Naive thymus-derived CD8-positive, alpha-beta T cell (primary cell): ENCODE measurements at places on chromosomes 5 and 9. TPM values are rescaled to one million over a fixed set of nuclear protein-coding genes. Genes with fewer than 3 reads are reported as not detected.

- no peaks in the 10 kb centered on the region for H3K27me3 ChIP-seq
- no peaks in the 10 kb centered on the region for H3K36me3 ChIP-seq
- H3K27ac ChIP-seq = no peak overlapping the region
- no peak for DNase-seq
These were observed 41.6 kb downstream of the PRELID2 start for GRCh38 chr5:145793574-145793973.

GRCh38 chr5:155008669-155009068, 4.9 kb upstream of the KIF4B start:
- no peak overlapping the region for H3K4me3 ChIP-seq
- H3K27me3 ChIP-seq = peaks cover 9% of the 10 kb centered on the region
- H3K4me1 ChIP-seq = no peaks in the 10 kb centered on the region
- H3K27ac ChIP-seq = no peak overlapping the region
- no peaks in the 10 kb centered on the region for H3K36me3 ChIP-seq

- H3K36me3 ChIP-seq = peaks cover 8% of the 10 kb centered on the region
- H3K27me3 ChIP-seq = no peaks in the 10 kb centered on the region
- no peak overlapping the region for H3K27ac ChIP-seq
- peaks cover 43% of the 10 kb centered on the region for H3K4me1 ChIP-seq
- H3K4me3 ChIP-seq = no peak overlapping the region
- DNase-seq = no peak
These were observed 40.0 kb downstream of the HRH2 start for GRCh38 chr5:175697846-175698245.

- peaks cover 21% of the 10 kb centered on the region for H3K27me3 ChIP-seq
- no peak overlapping the region for H3K27ac ChIP-seq
- H3K4me3 ChIP-seq = no peak overlapping the region
- H3K4me1 ChIP-seq = no peaks in the 10 kb centered on the region
- no peaks in the 10 kb centered on the region for H3K36me3 ChIP-seq
These were observed 2.0 kb downstream of the DAB2 start for GRCh38 chr5:39422728-39423285.

DNA sequence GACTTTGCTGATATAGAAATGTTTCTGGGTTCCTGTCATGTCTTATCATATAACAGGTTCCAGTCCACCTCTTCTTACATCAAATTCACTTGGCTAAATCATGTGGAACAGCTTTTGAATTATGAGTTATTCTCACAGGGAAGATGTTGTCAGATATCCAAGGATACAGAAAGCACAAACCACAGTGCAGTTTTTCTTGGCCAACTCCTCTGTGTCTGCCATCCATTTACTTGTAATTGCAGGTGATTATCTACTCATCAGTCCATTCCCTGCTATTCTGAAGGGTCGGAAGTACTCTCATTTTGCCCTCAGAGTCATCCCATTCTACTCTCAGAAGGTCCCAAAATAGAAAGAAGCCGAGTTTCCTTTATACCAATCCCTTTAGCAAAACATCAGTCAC, 10.0 kb downstream of the MARCHF11 start:
- no peak overlapping the region for H3K4me3 ChIP-seq
- H3K36me3 ChIP-seq = no peaks in the 10 kb centered on the region
- no peak for DNase-seq
- no peaks in the 10 kb centered on the region for H3K4me1 ChIP-seq

DNA sequence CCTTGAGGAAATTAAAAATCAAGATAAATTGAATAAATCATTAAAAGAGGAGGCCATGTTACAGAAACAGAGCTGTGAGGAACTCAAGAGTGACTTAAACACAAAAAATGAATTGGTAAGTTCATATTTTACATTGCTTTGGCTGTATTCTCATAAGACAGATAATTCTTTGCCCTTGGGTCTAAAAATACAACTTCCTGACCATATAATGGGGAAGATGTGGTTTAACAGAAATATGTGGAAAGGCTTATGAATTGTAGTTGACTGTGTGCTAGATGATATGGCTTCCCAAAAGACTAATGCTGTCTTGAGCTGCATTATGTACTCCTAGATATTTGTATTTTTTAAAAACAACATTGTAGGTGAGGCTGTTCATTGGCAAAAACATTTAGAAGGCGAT, 33.1 kb downstream of the CNTRL start:
- no peak overlapping the region for H3K27ac ChIP-seq
- no peak overlapping the region for H3K4me3 ChIP-seq
- no peak for DNase-seq
- H3K4me1 ChIP-seq = peaks cover 28% of the 10 kb centered on the region

DNA sequence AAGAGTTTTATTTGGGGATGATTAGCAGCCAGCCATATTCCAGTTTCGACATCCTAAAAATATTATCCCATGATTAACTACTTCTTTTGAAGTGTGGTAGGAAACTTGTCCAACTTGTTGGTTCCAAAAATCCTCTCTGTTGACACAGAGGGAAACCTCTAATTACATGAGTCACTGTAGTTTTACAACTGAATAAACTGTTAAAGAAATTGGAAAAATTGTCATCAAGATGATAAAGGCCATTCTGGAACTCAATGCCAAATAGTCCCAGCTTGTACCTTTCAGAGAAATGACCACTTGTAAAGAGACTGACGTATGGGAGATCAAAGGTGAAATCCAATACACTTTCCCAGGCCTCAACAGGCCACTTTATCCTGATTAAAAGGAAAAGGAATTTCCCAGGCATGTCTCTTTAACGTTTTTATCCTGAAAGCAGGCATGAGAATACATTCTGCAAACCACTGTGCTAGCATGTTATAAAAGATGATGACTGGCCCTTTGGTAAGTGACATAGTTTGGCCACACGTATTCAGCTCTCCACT, 261.6 kb downstream of the GLIS3 start:
- H3K27me3 ChIP-seq = peaks cover 16% of the 10 kb centered on the region
- no peaks in the 10 kb centered on the region for H3K36me3 ChIP-seq
- DNase-seq = no peak
- H3K4me3 ChIP-seq = no peak overlapping the region

DNA sequence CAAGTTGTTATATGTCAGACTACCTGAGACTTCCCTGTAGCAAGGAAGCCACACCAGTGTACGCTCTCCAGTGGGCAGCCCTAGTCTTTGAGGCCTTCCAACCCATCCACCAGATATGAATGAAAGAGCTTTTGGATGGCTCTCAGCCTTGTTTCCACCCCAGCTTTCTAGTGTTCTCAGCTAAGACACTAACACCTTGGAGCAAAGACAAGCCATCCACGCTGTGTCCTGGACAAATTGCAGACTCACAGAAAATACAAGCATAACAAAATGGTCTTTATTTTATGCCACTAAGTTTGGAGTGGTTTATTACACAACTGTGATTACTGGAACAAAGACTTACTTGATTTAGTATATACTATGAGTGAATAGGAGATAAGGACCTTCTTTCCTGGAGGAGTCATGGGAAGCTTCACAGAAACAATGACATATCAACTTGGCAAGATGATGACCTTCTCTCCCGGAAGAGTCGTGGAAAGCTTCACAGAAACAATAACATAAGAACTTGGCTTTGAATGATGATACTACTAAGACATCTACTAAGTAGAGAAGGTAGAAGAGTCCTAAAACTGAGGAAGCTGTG, 134.0 kb upstream of the VCAN start:
- DNase-seq = no peak
- no peaks in the 10 kb centered on the region for H3K36me3 ChIP-seq
- peaks cover 21% of the 10 kb centered on the region for H3K4me1 ChIP-seq
- no peak overlapping the region for H3K4me3 ChIP-seq
- H3K27me3 ChIP-seq = no peaks in the 10 kb centered on the region
- H3K27ac ChIP-seq = no peak overlapping the region

DNA sequence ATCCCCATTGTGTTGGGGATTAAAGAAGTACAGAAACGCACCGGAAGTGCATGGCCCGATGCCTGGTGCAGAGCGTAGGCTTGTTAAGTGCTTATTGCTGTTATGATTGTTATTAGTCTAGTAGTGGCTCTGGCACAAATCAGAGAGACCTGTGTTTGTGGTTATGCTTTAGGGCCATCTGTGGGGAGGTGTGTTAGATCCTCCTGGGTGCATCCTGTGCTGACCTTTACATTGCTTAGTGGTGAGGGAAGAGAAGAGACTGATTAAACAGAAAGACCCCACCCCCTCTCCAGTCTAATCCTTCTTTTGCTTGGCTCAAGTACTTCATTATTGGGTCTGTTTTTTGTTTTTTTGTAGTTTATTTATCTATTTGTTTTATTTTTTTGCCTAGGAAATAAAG, 112.7 kb upstream of the SPRY4 start:
- no peak overlapping the region for H3K4me3 ChIP-seq
- peaks cover 3% of the 10 kb centered on the region for H3K27me3 ChIP-seq
- no peaks in the 10 kb centered on the region for H3K36me3 ChIP-seq
- DNase-seq = no peak
- H3K4me1 ChIP-seq = peaks cover 25% of the 10 kb centered on the region

DNA sequence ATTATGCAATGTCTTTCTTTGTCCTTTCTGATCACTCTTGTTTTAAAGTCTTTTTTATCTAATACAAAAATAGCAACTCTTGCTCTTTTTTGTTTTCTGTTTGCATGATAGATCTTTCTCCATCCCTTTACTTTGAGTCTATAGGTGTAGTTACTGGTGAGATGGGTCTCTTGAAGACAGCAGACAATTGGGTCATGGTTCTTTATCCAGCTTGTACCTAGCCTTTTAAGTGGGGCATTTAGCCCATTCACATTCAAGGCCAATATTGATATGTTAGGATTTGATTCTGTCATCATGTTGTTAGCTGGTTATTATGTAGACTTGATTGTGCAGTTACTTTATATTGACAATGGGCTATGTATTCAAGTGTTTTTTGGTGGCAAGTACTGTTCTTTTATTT, 245.9 kb upstream of the TARS1 start:
- no peaks in the 10 kb centered on the region for H3K27me3 ChIP-seq
- no peak for DNase-seq
- H3K27ac ChIP-seq = no peak overlapping the region
- H3K4me1 ChIP-seq = no peaks in the 10 kb centered on the region
- no peaks in the 10 kb centered on the region for H3K36me3 ChIP-seq

DNA sequence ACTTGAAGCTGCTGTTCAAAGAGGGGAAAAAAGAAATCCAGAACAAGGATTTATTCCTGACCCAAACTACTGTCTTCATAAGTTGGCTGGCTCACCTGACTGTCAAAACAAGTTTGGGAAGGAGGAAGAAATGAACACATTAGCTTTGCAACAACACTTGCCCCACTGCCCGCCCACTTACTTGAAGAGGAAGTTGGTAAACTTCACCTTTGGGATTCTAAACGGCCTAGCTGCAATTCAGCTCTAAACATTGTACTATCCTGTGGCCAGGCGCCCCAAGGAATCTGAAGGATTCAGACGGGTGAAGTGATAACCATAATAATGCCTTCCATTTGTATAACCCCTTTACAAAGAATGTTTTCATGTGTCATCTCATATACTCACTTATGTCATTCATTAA, 199.4 kb downstream of the ARRDC3 start:
- peaks cover 1% of the 10 kb centered on the region for H3K36me3 ChIP-seq
- peaks cover 11% of the 10 kb centered on the region for H3K27me3 ChIP-seq
- H3K27ac ChIP-seq = no peak overlapping the region
- no peak overlapping the region for H3K4me3 ChIP-seq
- DNase-seq = no peak

DNA sequence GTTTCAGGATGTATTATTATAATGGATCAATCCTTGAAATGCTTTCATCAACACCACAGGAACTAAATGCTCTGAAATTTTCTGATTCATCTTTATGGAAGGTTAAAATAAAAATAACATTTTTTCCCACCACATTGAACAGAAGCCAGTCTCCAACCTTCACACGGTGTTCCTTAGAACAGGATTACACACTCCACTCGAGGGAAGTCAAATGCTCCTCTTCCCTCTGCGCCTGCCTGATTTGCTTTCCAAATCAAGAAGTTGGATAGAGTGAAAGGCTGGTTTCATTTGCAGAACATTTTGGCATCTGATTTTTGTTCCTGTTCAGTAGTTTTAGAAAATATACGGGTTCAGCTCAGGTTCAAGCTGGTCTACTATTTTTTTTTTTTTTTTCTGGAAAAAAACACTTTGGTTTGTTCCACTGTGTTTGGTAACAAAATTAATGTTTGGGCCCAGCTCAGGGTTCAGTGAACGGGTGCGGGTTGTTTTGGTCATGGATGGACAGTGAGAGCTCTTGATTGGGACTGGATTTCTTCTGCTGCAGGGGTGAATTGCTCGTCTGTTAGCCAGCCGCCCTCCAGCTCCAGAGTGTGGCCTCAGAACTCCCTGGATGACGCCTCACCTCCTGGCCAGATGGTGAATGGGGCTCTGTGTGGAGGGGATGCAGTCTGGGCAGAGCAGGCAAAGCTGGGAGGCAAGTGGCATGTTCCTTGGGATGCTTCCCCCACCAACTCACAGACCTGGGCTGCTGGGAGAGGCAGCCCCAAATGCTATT, 82.4 kb upstream of the STC2 start:
- no peak overlapping the region for H3K27ac ChIP-seq
- H3K27me3 ChIP-seq = peaks cover 4% of the 10 kb centered on the region
- H3K4me1 ChIP-seq = no peaks in the 10 kb centered on the region
- no peaks in the 10 kb centered on the region for H3K36me3 ChIP-seq
- no peak overlapping the region for H3K4me3 ChIP-seq
- DNase-seq = no peak

DNA sequence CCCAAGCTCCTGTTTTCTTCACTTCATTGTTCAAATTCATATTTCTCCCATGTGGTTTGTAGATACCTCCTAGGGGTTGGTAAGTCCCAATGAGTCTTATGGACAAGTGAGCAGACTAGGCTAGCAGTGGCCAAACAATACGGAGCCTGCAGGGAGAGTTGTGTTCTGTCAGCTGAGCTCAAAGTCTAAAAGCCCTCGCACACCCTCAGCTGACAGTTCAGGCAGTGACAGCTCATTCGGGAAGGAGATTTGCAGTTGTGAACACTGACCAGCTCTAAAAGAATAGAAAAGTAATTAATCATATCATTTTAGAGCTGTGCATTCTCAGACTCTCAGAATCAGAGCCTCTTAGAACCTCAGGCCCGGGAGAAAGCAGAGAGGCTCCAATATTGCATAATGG, 95.1 kb downstream of the SH3TC2 start:
- no peaks in the 10 kb centered on the region for H3K36me3 ChIP-seq
- no peak overlapping the region for H3K27ac ChIP-seq
- no peak for DNase-seq
- H3K4me3 ChIP-seq = no peak overlapping the region

The EIF4E1B gene
- polyA plus RNA-seq = not detected

The RIOK2 gene
- polyA plus RNA-seq = 20.5 TPM
